ENCODE measurements at places on chromosomes 7 and 10.

DNA sequence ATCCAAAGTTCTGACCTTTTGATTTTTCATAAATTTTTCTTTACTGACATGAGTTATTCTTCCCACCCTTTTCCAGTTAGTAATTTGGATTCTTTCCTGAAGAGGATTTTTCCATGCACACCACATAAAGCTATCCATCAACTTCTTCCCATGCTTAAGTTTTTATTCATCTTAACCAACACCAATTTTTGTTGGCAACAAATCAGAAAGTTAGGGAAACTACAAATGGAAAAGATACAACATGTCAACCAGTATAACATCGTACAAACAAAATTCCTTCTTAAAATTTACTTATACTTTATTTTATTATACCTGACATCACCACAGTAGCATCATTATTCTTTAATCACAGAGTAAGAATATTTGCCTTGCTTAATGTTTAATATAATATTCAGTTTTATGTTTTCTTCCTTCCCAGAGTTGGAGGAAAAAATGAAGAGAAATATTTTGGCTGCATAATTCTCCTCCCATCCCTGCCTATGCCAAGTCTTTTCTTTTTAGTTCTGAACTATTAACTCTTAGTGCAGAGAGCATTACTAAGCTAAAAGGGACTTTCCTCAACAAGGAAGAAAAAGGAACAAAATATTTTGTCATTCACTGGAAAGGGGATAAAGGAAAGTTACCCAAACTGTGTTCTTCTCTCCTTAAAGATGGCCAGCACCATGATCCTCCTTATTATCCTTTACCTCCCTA, 67.5 kb upstream of the MEOX2 start:
- peak; percentile 66 for DNase-seq

GRCh38 chr10:13019280-13019679, 17.8 kb upstream of the CCDC3 start:
- DNase-seq: no peak

DNA sequence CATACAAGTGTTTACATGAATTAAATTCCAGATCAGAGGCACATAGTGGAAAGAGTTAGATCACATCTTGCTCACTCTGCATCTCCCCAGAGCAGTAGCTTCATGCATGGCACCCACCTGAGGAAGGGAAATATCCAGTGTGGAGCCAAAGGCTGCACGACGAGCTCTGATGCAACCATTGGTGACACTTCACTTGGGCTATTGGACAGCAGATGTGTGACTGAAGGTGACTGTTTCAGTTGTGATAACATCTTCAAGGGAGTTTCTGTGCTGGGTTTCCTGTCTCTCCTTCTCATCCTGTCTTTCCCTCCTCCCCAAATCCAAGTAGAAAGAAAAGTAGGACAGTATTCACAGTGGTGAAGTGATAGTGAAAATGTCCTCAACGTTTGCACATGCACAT, 115.0 kb downstream of the TAF3 start:
- DNase-seq: no peak

DNA sequence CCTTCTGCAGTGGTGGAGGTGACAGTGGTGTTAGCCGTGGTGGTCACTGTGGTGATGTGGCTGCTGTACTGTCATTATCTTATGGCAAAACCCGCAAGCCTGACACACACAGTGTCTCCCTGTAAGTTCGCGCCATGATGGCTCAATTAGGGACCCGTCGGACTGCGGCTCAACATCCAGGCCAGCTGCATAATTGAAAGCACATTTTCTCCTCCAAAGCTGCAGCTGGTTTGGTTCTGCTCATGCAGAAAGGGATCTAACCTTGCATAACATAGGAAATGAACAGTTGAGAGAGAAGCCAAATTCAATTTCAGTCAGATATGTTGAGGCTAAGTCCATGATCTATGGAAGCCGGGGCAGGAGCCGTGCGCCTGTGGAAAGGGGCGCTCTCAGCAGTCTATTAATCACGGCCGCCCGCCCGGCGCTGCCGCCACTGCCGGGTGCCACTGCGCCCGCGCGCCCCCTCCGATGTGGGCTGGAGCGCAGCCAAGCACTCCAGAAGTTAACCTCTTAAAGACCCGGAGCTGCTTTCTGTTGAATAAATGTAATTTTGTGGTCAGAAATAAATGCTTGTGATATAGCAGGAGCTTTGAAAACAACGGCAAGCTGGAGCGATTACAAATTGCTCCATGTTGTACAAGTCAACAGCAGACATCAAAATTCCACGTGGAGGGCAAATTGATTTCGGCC, 227.7 kb downstream of the CUX1 start:
- peak; percentile 96 for DNase-seq

DNA sequence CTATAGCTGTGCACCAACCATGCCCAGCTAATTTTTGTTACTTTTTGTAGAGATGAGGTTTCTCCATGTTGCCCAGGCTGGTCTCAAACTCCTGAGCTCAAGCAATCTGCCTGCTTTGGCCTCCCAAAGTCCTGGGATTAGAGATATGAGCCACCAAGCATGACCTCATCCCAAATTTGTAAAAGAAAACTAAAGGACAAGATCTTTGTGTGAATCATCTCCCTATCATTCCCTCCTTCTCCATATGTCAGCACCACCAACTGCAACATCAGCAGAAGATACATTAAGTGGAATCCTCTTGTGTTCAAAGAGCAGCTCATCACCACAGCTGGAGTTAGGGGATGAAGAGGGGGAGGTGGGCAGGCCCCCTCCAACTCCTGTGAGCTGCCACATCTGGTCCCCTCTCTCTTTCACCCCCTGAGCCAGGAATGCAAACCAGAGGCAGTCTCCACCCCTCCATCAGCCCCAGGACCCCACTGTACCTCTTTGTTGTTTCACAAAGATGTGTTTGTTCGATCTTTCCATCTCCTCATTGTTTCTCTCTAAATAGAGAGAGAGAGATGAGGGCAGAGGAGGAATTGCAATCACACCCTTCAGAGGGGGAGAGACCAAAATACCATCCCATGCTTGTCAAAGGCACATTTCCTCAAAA, 47.3 kb upstream of the PIP4K2A start:
- no peak for DNase-seq

DNA sequence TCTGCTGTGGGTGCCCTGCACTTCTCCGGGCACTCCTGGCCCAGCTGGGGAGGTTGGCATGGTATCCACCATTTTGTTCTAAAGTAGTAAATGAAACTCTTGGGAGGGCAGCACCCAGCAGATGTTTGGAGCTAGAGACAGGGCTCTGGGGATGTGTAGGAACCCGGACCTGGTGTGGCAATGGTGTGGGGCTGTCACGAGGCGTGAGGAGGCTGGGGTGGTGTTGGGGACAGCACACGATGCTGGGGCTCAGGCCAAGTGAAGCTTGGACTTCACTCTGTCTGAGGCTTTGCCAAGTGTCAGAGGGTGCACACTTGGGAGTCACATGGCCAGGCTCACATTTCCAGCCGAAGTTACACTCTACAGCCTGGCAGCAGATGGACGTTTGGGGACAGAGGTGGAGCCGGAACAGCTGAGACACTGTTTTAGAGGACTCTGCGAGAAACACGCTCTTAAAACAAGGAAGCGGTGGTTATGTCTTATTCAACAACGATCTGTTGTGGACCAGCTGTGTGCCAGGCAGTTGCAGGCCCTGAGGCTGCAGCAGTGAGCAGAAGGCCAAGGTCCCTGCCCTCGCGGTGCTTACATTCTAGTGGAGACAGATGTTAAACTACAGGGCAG, 118.2 kb downstream of the CUX1 start:
- no peak for DNase-seq

DNA sequence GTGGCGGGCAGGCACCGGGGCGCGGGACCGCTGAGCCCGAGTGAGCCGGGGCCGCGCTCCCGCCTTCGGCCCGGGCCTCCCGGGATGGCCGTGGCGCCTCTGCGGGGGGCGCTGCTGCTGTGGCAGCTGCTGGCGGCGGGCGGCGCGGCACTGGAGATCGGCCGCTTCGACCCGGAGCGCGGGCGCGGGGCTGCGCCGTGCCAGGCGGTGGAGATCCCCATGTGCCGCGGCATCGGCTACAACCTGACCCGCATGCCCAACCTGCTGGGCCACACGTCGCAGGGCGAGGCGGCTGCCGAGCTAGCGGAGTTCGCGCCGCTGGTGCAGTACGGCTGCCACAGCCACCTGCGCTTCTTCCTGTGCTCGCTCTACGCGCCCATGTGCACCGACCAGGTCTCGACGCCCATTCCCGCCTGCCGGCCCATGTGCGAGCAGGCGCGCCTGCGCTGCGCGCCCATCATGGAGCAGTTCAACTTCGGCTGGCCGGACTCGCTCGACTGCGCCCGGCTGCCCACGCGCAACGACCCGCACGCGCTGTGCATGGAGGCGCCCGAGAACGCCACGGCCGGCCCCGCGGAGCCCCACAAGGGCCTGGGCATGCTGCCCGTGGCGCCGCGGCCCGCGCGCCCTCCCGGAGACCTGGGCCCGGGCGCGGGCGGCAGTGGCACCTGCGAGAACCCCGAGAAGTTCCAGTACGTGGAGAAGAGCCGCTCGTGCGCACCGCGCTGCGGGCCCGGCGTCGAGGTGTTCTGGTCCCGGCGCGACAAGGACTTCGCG, 534 bp downstream of the FZD9 start:
- no peak for DNase-seq

GRCh38 chr7:22061775-22062174, 116.1 kb upstream of the CDCA7L start:
- peak; percentile 35 for DNase-seq

- no peak for DNase-seq
These were observed 31.7 kb downstream of the ECHDC3 start for GRCh38 chr10:11773761-11774441.

GRCh38 chr10:44856696-44857095, 54.4 kb upstream of the TMEM72 start:
- no peak for DNase-seq

GRCh38 chr10:127906548-127907377, at the start of gene PTPRE:
PTPRE (plus strand) TSS chr10:127907103; CDS start chr10:128040882, 133,779 bp downstream.
- peak; percentile 53 for DNase-seq

DNA sequence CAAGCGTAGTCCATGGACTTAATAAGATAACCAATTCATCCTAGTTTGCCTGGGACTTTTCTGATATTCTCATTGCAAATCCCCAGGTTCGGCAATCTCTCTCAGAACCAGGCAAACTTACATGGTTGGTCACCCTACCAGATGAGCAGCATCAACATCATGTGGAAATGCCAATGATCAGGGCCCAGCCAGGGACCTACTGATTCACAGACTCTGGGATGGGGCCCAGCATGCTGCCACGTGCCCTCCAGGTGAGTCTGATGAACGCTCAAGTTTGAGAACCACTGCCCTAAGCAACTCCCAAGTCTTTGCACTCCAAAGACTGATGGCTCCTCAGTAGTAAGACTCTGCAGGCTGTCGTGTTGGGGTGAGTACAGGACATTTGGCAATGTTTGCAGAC, 2.7 kb downstream of the LAMB4 start:
- no peak for DNase-seq
